Activated naive CD4-positive, alpha-beta T cell (primary cell): ENCODE measurements at places on chromosomes 11 and 22.

GRCh38 chr11:120819437-120820365 is 204.2 kb upstream of the TBCEL start:
- no peak for DNase-seq

DNA sequence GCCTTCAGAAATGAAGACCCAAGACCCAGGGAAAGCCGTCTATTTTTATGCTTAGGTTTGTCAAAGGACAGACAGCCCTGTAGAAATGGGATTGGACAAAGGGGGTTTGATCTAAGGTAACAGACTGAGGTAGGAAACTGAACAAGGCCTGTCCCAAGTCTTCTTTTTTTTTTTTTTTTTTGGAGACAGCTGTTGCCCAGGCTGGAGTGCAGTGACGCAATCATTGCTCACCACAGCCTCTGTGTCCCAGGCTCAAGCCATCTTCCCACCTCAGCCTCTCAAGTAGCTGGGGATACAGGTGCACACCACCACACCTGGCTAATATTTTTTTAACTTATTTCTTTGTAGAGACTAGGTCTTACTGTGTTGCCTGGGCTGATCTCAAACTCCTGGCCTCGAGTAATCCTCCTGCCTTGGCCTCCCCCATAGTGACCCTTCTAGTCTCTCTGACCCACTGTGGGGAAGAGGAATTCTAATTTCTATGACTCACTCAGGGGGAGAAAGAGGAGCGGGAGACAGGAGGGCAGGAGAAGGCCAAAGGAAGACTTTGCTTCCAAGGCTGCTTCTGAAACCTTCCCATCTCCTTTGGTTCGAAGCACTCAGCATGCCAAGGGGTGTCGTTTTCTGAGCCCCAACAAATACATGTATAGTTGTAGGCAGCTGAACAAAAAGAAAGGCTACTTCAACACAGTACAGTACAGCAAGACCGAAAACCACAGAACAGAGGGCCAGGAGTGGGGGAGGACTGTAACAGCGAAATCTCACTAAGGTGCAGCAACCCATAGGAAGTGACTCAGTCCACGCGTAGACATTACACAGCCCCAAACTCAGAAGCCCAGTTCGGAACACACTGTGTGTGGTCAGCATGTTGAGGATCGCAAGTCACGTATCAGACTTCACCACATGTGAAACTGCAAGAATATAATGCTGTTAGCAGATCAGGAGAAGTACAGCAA is 872 bp downstream of the TMA7B start:
- DNase-seq = no peak

- peak; percentile 36 for DNase-seq
Observed at GRCh38 chr11:2466869-2467694, 22.3 kb downstream of the KCNQ1 start.

DNA sequence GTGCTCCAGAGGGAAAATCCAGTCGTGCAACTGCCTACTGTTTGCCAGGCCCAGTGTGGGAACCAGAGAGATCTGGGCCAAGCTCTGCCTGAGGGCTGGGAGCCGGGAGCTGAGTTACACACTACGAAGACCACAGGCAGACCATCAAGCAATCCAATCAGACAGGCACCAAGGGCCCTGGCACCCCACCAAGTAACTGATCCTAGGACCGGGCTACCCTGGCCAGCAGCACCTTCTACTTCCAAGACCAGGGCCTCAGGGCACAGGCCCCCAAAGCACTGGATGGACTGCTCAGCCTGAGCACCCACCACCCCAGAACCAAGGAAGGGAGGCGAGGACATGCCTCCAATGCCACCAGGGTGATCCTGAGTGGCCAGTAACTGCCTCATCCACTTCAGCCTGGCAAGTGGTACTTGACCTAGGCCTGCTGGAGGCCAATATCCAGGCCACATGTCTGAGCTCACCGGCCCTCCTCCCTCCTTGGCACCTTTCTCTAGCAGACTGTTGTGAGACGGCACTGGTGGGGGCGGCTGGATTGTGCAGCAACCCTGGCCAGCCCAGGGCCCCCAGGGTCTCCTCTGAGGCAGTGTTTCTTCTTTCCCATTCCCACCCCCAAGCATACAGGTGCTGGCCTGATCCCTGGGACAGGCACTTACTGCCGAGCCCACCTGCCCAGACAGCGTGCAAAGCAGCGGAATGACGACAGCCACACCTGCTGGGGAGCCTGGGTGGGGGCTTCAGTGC is 20.7 kb upstream of the ARFGAP3 start:
- DNase-seq = no peak

DNA sequence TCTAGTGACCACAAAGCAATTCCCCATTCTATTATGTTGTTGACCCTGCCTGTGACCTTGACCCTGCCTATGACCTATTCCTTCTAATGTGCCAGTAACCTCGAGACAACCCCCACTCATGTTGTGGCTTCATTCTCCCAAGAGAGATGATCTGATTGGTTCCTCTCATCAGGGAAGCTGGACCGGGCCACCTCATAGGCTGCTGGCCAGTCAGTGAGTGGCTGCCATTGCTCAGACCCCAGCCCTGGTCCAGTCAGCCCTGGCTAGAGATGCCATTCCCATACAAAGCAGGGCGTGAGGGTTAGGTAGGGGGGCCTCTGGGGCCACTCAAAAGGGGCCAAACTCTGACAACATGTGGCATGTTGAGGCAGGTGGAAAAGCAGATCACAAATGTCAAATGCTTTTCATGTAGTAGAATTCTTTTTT is 11.9 kb downstream of the SLC29A2 start:
- no peak for DNase-seq
